ENCODE measurements at places on chromosomes 7 and 10.

DNA sequence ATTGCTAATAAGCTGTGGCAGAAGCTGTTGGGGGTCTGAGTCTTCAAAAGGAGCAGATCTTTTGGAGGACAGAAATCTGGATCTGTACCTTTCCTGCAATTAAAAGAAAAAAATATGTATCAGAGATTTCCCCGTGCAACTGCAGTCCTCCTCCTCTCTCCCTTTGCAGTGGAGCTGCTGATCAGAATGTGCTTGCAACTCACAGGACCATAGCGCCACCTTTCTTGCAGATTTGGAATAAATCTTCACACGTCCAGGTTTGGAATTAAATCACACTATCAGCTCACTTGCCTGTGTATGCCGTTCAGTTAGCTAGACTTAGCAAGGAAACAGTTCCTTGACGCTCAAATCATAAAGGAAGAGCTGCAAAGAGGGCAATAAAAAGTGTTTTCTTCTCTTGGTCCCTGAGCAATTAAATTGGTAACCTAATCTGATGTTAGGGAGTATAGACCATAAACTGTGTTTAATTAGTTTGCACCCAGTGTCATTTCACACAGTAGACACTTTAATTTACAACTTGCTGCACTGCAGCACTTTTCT lies 77.4 kb downstream of the PON1 start:
- DNase-seq = peak; percentile 44

DNA sequence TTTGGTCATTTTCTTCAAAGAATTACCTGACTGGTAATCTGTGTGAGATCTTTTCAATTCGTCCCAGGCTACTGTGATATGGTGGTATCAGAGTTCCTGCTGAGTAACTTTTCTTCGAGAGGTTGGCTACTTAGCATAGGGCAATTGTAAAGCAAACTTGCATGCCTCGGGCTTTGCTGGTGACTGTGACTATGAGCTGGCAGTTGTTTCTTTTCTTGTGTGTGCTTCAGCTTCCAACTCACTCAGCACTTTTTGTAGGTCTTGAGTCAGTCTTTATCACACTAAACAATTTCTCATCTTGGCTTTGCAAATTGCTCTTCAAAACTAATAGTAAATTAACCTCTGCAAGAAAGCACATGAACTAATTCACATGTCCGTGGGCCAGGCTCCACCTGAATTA lies 44.3 kb downstream of the PRR15 start:
- no peak for DNase-seq

DNA sequence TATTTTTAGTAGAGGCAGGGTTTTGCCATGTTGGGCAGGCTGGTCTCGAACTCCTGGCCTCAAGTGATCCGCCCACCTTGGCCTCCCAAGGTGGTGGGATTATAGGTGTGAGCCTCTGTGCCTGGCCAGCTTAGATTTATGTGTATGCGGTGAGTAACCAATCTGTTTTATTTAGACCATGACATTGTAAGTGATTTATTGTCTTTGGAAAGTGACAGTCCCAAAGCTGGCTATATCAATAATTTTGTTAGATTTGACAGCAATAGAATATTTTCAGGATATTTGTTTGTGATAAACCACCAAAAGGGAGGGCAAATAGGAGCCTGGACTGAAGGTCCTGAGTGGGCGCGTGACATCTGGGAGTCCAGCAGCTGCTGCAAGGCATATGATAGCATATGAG lies 75.7 kb downstream of the XRCC2 start:
- no peak for DNase-seq

DNA sequence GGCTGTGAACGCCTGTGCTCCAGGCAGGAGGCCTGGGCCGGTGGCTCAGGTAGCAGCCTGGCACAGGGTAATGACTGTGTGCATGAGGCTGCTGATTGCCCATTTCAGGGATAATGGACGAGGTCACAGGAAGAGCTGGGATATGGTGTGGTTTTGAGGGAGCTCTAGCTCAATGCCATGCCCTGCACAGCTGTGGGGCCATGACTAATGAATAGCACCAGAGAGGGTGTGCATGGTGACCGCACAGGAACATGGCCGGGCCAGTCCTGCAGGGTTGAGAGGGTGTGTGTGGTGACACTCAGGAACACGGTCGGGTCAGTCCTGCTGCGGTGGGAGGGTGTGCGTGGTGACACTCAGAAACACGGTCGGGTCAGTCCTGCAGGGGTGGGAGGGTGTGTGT lies 21.8 kb downstream of the NKX6-2 start:
- DNase-seq = no peak

GRCh38 chr10:67772894-67773511 lies 65.0 kb downstream of the DNAJC12 start:
- DNase-seq = no peak

GRCh38 chr7:49773936-49774458 lies 559 bp downstream of the VWC2 start:
- DNase-seq = no peak

- DNase-seq = no peak
Observed at GRCh38 chr10:122466951-122467381, 5.6 kb downstream of the HTRA1 start.

- peak; percentile 53 for DNase-seq
Observed at GRCh38 chr7:158252081-158252836, 335.4 kb downstream of the PTPRN2 start.

DNA sequence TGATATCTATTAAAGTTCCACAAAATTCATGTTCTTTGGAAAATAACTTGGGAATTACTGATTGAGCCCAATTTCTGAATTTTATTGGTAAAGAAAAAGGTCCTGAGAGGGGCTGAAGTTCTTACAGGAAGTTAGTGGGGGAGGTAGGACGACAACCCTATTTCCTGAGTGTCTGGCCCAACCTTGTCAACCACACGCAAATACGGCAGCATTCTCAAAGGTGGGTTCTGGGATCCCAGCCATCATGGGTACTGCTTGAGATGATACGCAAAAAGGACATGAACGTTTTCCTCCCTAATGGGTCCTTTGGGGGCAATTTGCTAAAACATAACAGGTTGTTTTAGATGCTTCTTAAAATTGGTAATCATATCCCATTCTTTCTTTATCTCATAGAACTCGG lies 2.7 kb upstream of the PDCD4 start:
- DNase-seq = no peak

DNA sequence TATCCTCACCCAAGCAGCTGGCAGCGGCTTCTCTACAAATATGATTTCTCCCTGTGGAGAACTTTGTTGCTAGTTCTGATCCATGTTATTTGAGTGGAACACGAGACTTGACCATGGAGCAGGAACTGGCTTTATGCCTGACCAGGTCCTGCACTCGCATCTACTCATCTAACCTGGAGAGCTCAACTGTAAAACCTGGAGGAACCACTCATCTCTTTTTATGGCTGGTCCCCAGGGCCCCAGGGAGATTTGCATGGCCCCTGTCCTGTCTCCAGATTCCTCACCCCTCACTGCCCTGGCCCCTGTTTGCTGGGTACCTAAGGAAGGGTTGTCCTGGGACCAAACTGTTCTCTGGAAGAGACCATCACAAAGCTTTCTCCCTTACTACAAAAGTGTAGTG lies 16.0 kb downstream of the TCAF1 start:
- DNase-seq = no peak

GRCh38 chr7:140364819-140365218 lies 33.5 kb downstream of the SLC37A3 start:
- no peak for DNase-seq

DNA sequence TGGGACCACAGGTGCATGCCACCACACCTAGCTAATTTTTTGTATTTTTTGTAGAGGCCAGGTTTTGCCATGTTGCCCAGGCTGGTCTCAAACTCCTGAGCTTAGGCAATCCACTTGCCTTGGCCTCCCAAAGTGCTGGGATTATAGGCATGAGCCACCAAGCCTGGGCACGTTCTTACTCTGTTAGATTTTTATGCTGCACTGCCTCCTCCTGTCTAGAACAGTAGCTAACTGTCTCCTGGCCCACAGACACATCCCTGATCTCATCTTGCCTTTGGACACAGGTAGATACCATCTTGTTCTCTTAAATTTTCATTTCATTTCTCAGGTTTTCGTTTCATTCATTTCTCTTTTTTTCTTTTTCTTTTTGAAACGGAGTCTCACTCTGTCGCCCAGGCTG lies 41.1 kb downstream of the BLVRA start:
- DNase-seq = no peak

DNA sequence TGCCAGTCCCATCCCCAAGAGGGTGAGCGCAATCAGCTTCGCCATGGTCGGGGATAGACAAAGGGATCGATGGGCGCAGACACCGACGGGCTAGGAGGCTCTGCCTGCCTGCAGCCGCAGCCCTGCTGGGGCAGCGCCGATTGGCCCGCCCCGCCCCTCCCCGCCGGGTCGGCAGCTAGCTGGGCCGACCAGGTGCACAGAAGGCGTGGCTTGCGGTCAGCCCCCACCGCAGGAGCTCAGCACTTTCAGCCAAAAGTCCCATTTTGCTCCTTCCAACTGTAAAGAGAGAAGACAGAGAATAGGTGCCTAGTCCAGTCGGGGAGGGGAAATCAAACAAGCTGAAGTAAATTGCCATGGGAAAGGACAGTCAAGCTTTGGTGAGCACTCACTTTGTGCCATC lies at the start of gene PON1:
PON1 (minus strand) TSS at position 102 of the 400 bp plus-strand sequence; CDS start at position 45, 57 bp downstream.
- no peak for DNase-seq

DNA sequence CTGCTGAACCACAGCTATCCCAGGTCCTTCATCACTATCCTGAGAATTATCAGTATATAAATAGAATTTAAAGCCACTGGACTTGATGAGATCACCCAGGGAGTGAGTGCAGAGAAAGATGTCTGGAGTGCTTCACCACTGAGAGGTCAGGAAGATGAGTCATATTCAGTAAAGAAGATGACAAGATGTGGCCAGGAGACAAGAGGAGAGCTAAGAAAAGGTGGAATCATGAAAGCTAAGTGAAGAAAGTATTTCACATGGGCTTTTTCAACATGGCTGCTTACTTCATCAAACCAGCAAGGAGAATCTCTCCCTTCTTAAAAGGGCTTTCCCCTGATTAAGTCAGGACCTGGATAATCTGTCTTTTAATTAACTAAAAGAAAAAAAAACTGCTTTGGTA lies 9.1 kb upstream of the PRKAR2B start:
- no peak for DNase-seq

- no peak for DNase-seq
Observed at GRCh38 chr10:124743191-124744101, 732 bp downstream of the FAM53B start.

GRCh38 chr7:421136-421991 lies 98.3 kb downstream of the PDGFA start:
- peak; percentile 18 for DNase-seq

GRCh38 chr10:73388228-73388627 lies 25.6 kb downstream of the ANXA7 start:
- DNase-seq = no peak

GRCh38 chr10:43594944-43595589 lies 11.2 kb upstream of the ZNF485 start:
- DNase-seq = no peak

DNA sequence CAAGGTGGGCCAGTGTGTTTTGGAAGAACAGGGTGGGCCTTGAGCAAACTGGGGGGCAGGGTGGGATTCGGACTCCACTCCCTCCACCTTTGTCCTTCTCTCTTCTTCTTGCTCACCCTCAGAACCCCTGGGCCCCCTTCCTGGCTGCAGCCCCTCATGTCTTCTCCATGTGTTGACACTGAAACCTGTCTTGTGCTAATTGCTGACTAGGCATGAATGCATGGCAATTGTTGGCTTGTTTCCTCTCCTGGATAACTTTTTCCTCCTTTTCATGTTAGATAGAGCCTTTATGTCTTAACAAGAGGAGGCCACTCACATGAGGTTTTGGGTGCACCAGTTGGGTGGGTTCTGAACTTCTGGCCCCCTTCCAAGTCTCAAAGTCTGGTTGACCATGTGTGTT lies 181.6 kb upstream of the MKI67 start:
- no peak for DNase-seq

- peak; percentile 94 for DNase-seq
Observed at GRCh38 chr7:28754027-28754426, 204.1 kb downstream of the TRIL start.

GRCh38 chr7:141071855-141072547 lies 1.9 kb upstream of the TMEM178B start:
- DNase-seq = no peak
